Mesenchymal stem cell (in vitro differentiated cells and primary cell): ENCODE measurements at places on chromosomes 6 and 20.

DNA sequence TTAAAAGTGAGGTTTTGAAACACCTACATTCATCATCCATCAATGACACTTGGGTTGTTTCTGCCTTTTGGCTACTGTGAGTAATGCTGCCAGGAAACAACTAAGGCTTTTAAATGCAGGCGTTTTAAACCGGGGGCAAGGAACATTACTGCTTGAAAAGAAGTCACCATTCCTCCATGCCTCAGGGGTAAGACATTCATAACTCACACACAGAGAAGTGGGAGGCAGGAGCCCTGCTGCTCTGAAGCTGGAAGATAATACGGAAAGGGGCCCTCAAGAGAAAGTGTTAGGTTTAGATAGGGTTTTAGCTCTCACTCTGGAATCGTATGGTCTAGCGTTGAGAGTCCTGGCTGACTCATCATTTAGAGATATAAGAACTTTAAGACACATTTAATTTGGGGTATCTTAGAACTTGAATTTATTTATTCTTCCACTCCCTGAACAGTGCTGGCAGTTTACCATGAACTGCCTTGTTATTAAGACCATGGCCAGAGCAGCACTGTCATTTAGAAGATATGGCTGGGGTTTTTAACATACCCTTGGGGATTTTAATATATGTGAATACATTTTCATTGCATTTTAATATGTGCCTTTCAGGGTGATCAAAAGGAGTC, 1.8 kb downstream of the TUBB1 start:
- no peak for DNase-seq

- peak; percentile 73 for DNase-seq
These were observed 4.5 kb downstream of the ATXN1 start for GRCh38 chr6:16756660-16757255.

- peak; percentile 32 for DNase-seq
These were observed 4.1 kb upstream of the PREX1 start for GRCh38 chr20:48831718-48832404.

DNA sequence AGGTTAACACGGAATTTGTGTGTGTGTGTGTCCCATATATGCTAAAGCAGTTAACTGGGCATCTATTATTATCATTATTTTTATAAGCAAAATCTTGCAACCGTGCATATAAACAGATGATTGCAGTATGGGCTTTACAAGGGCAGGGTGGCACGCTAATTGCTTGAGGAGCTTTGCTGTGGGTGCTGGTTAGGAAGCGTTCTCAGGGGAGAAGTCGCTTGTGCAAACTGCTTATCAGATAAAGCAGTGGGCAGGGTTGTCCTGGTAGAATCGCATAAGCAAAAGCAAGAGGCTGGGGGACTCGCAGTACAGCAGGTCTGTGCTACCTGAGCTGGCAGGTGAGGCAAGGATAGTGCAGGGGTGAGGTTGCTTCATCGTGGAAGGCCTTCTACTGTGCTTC, 9.7 kb upstream of the CCN6 start:
- no peak for DNase-seq

GRCh38 chr6:47479140-47479508, 1.5 kb downstream of the CD2AP start:
- DNase-seq: peak; percentile 24

DNA sequence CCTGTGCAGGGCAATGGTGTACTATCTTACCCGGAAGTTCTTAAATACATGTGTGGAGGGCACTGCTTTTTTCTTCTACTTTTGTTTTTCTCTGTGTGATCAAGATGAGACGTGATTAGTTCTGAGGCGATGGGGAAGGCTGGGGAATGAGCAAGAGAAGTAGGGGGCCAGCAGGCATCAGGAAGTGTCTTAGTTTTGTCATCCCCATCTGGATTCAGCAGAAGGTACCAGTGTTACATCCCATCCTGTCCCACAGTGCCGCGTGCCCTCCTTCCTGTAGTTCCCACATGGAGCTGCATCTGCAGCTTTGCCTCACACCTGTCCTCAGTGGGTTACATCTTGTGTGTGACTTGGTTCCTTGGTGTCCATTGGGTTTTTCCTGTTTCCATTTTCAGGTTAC, 86.9 kb downstream of the FNDC1 start:
- DNase-seq: no peak
